ENCODE measurements at places on chromosomes 2 and 18.

GRCh38 chr2:42861321-42861720, 68.9 kb upstream of the HAAO start:
- DNase-seq = no peak

GRCh38 chr2:205806143-205806905, 124.0 kb downstream of the NRP2 start:
- DNase-seq = no peak

GRCh38 chr18:47795434-47795814, 135.0 kb downstream of the SMAD2 start:
- DNase-seq = no peak

DNA sequence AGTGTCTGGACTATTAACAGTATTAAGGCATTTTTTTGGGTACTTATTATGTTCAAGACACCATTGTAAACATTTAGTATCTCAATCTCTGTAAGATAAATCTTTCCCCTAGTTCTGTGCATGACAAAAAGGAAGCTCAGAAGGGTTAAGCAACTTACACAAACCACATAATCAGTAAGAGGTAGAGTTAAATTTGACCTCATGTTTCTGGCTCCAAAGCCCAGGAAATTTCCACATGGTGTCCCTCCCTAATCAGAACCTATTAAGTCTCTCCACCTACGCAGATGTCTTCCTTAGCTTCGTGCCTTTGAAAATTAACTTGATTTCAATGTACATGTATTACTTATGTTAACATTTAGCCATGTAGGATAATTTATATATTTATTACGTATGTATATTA, 2.0 kb downstream of the MFSD6 start:
- no peak for DNase-seq

DNA sequence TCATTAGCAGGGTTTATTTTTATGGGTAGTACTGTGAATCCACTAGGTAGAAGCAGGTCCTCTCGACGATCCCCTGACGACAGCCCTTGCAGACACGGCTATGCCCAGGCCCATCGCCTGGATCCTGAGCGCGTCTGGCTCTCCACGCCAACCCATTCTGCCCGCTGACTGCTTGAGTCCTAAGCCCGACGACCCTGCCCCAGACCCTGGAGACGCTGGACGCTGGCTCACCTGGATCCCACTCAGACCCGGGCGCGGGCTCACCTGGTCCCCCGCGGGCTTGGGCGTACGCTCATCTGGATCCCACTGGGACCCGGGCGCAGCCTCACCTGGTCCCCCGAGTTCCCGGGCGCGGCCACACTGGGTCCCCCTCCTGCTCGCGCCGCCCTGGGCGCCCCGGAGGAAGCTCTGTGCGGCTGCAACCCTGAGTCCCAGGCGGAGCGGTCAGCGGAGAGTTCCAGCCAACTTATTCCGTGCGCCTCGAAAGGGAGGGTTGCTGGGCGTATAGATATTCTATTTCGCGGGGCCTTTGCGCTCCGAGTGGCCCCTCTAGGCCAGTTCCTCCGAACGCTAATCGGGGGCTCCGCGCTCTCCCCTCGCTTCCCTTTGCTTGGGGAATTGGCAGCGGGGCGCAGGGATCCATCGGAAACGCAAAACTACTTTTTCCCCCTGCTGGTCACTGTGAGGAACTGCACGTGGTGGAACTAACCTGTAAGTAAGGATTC, 22.4 kb upstream of the RMP24 start:
- DNase-seq = no peak

DNA sequence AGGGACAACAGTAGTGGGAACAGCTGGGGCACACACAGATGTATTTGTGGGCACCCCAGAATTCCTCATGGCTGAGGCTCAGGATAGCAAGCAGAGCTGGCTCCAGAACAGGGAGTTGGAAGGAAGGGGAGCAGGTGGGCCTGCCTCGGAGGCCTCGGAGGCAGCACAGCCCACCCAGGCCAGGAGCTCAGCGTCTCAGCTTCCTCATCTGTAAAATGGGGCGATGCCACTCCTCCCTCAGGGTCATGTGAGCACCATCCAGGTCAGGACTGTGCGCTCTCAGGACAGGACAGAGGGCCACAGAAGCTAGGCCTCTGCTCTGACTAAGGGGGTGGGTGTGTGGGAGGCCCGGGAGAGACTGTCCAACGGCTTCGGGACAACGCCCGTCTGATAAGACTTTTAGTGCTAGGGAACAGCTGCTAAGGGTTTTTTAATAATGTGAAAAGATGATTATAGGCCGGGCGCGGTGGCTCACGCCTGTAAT, 106.2 kb downstream of the HDAC4 start:
- DNase-seq = no peak

- no peak for DNase-seq
These were observed 254.7 kb downstream of the RAD51AP2 start for GRCh38 chr2:17263570-17263968.

DNA sequence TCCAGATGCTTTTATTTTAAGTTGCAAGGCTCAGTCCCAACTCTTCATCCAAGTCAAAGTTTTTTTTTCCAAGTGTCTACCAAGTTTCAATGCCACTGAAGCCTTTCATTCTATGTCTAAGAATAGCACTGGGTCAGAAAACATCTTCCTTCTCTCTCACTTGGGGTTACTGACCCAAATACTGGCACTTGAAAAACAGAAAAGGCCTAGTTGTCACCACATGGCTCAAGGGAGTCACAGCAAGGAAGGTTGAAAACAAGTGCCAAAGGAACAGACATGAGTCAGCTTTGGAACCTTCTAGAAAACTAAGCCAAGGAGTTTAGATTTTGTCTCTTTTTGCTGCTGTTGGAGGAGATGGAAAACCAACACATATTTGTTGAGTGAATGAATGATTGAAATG, 146.5 kb downstream of the COPS8 start:
- no peak for DNase-seq

DNA sequence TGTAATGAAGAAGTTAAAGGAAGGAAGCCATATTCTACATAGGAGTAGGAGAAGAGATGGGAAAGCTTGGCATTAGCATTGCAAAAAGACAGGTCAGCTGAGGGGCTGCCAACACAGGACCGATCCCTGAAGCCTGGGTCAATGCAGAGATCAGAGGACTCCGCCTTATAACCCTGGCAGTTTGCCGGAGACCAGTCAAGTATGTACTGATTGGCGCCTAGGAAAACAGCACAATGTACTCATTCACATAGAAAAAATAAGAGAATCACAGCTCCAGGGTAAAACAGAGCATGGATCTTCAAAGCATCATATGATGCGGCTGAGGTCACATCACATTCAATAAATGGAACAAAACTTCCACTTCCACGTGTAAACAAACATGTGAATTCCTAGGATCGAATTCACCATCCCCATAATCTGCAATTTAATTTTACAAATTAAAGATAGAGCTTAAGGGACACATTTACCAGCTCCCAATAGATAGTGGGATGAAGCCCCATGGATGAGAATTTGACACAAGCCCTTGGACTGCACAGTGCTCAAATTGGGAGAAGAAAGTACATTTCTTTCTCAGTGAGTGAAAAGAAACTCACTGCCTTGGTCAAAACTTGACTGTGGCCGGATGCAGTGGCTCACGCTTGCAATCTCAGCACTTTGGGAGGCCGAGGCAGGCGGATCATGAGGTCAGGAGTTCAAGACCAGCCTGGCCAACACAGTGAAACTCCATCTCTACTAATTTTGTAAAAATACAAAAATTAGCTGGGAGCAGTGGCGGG, 135.0 kb upstream of the KLHL14 start:
- DNase-seq = no peak

GRCh38 chr2:74026687-74027241, 42.1 kb downstream of the TET3 start:
- no peak for DNase-seq

DNA sequence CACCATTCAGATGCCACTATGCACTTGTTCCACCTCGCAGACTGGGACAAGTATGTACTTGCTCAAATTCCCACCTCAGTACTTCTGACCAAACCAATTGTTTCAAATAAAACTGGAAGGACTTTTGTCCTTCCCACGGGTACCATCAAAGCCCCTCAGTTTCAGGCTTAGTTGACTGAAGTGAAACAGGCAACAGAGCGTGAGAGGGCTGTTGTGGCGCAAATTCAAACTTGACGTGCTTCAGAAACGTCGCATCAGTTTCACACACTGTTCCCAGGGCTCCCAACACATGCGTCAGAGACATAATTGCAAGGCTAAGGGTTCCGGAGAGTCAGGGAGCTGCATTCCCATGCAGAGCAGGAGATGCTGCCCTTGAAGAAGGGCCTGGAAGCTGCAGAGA, 33.7 kb downstream of the RNF152 start:
- DNase-seq = no peak

GRCh38 chr2:162795312-162795711, 43.3 kb downstream of the KCNH7 start:
- DNase-seq = no peak

DNA sequence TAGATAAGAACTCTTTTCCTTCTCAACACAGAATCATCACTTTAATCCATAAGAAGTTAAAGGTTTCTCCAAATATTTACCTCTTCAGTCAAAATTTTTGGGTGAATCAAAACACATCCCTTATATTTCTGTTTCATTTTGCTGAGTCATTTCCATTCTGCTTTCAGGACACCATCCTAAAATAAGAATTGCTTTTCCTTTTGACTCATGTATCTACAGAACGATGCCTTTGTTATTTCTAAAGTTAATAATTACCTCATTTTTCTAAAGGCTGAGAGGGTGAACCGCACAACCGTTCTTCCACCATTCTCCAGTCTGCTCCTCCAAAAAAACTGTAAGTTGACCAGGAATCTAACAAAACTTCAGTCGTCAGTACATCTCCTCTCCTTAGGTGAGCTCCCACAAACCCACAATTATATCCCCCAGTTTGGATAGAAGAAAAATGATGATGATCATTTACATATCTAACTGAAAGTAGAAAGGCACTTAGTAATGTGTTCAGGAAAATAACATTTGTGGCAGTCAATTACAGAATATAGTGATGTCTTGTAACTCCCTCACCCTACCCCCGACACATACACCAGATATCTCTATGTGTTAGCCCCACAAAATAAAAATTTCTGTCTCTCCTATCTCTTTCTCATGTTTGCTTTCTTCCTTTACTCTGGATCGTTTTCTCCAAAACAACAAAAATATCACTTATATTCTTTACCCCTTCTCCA, 162.5 kb downstream of the RAD51AP2 start:
- DNase-seq = no peak

GRCh38 chr2:100317634-100318033, 4.7 kb downstream of the LONRF2 start:
- DNase-seq = no peak

DNA sequence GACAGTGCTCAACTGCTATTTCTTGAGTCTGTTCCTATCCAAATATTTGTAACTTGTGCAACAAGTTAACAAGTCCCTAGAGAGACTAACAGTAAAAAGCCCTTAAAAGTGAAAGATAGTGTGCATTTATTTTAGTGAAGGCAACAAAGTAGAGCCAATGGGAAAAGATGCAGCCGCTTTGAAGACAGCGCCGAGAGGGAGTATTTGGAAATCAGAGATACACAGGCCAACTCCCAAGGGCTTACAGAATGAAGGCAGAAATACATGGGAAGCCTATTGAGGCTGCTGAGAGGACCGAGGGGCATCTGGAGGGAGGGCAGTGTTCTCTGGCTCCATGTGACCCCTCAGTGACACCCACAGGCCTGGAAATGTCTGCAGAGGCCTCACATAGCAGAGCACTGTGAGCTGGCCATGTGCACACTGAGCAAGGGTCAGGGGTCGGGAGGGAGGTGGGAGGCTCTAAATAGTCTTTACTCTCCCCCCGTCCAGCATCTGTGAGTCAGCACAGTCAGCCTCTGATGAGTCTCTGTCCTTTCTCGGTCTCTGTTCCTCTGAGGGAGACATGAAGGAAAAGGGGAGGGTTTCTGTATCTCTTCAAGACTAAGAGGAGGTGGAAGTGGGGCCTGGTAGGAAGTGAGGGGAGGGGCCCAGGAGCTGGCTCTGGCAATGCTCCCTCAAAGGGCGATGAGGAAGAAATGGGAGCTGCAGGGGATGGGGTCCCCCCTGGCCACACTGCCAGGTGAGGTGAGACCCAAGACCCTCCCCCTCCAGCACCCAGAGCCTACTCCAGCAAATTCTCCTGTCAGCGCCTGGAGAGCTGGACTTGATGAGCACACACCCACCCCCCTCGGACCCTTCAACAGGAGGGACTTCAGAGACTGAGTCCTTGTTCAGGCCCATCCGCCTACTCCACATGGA, 133.6 kb downstream of the SP3 start:
- no peak for DNase-seq

GRCh38 chr2:18980104-18980785, 378.2 kb downstream of the OSR1 start:
- DNase-seq = no peak

GRCh38 chr18:72878143-72878542, 10.4 kb upstream of the NETO1 start:
- DNase-seq = no peak

Measured in NCI-H187 treated with DMSO at 0.1 percent for 48 hours (cell line).